ENCODE measurements at places on chromosomes 3 and 15.
A peak's percentile ranks its signal among the peaks of the same experiment; 100 is the strongest.

GRCh38 chr15:51726302-51727073 lies 11.0 kb downstream of the LYSMD2 start:
- DNase-seq = peak; percentile 93

DNA sequence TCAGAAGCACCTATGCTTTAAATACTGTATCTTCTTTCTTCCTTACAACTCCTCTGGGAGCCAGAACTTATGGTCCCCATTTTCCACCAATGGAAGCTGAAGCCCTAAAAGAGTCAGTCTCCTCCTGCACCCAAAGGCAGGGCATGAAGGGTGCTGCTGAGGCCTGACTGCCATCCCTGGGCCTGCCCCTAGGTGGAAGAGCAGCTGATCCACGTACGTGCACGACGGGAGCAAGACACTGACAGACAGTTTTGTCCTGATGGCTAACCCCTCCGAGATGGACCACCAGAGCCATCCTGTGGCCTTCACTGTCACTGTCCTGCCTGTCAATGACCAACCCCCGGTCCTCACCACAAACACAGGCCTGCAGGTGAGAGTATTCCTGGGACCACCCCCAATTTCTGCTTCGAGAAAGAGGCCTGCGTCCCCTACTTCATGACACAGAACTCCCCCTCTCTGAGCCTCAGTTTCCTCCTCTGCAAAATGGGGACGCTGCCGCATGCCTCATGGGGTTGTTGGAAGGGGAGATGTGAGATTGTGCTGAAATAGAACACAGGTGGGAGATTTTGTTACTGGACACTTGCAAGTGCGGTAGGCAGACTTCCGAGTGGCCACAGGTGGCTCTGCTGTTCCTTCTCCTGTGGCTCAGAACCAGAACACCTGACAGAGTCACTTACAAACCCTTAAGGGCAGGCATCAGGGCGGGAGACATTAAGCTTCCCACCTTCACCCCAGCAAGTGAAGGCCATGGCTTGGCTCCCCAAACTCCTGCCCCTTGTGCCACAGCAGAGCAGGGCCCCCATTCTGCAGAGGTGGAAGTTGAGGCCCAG lies 175.4 kb downstream of the TBC1D2B start:
- DNase-seq = no peak

- peak; percentile 99 for DNase-seq
Observed at GRCh38 chr15:33126559-33127290, 67.8 kb downstream of the FMN1 start.

- peak; percentile 29 for DNase-seq
Observed at GRCh38 chr15:93087825-93088199, 1.2 kb downstream of the RGMA start.

GRCh38 chr3:12138044-12138443 lies 20.7 kb downstream of the TIMP4 start:
- peak; percentile 55 for DNase-seq

DNA sequence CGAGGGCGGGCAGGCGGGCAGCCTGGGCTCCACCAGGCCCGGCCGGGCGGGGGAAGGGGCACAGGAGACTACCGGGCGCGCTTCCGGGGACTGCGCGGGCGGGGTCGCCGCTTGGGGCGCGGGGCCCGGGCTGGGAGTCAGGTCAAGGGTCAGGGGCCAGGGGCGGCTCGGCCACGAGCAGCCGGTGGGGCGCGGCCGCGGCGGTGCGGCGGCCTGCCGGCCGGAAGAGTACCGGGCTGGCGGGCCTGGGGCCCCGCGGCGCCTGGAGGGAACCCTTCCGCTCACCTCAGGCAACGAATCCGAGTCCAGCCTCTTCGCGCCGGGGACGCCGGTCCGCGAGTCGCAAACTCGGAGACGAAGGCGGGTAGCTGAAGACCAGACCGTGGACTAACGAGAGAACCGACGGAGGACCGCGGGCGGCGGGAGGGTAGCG lies 225 bp downstream of the RHOA start:
- DNase-seq = no peak

- DNase-seq = no peak
Observed at GRCh38 chr3:72768936-72769335, 79.3 kb downstream of the SHQ1 start.

- DNase-seq = no peak
Observed at GRCh38 chr3:139136469-139137202, 91.9 kb upstream of the PRR23C start.

DNA sequence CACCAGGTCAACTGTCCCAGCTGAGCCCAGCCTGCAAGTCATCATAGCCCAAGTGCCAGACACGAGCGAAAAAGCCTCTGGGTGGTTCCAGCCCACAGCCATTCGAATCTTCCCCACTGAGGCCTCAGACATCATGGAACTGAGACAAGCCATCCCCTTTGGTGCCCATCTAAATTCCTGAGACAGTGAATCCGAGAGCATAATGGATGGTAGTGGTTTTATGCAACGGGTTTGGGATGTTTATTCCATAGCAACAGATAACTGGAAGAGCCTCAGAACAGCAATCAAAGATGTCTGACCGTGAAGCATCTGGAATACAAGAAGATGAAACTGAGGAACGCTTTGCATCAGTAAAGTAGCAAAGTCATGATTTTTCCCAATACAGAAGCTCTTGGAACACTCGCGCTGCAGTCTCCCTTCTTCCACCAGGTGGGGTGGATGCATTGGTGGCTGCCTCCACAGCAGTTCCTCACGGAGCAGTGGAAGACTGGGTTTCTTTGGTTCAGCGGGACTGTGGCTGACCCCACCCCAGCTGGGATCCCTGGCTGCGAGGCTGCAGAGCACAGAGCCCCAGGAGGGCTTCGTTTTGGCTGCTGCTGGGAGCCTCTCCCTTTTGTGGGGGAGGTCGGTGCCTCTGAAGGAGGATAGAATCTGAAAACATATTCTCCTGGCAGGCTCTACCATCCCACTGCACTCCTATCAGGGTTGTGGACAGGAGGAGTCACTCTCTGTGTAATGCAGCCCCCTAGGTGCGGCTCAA lies 26.4 kb upstream of the PDE8A start:
- DNase-seq = peak; percentile 67

DNA sequence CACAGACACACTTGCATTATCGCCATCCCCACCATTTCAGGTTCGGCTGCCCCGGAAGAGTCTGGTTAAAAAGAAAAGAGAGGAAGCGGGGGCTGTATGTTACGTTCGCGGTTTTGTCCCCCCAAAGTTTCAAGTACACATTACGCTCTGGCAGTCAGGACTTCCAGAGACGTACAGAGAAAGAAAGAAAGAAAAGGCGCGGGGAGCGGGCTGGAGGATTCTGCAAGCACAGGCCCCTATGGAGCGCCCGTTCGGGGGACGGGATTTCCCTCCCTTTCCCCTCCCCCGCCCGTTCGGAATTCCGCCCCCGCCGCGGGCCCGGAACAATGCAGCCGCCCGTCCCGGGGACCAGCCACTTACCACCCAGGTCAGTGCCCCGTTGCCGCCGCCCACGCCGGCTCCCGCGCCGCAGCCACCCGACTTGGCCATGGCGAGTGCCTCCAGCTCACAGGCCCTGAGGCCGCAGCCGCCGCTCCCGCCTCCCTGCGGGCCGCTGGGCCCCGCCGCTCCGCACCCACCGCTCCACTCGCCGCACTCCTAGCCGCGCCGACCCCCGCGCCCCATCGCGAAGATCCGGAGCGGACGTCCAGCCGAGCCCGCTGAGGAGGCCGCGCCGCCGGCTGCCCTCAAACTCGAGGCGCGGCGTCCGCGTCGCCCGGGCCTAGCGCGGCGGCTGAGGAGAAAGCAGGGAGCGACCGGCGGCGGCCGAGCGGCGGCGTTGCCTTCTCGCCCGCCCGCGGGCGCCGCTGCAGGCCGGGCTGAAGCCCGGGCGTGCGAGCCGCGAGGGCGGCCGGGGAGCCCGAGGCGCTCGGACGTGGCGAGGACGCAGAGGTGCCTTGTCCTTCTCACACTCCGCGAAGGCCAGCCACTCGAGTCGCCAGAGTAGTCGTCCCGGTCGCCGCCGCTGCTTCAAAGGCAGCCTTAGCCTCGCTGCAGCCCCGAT lies 567 bp downstream of the TOP2B start:
- DNase-seq = peak; percentile 32

- no peak for DNase-seq
Observed at GRCh38 chr3:132198516-132198915, 118.7 kb upstream of the ACP3 start.

DNA sequence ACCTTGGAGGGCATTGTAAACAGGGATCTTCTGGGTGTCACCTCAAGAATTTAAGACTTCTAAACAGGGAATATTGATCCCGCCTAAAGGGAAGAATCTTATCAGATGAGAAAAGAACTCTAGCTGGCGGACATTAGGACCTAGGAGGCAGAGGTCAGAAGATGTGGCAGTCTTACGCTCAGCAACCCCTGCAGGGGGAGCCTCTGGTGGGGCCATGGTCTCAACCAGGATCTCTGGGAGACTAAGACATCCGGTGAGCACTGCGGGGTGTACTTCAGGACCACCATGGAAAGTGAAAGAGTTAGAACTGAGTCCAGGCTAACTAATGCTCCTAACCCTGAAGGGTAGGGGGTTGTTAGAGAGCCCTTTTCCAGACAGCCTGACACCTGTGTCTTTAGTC lies 295.2 kb downstream of the VGLL3 start:
- DNase-seq = no peak

- no peak for DNase-seq
Observed at GRCh38 chr15:62087671-62088352, 21.0 kb downstream of the C2CD4A start.

DNA sequence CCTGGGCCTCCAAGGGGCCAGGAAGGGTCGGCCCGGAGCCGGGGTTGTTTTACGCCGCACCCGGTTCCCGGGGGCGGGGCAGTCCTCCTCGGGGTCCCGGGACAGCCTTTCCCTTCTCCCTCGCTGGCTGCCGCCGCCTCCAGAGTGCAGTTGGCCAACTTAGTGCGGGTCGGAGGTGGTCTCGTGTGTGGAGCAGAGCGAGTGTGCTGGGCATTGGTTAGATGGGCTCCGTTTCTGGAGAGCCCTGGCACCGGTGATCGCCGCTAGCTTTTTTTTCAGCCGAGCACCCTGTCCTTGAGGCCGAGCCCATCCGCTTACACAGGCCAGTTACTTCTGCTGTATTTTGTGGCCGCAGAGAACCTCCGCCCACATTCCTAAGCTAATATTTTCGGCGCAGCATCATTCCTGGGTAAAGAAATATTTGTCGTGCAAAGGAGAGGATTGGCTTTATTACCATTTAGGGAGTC lies 585 bp downstream of the KIF23 start:
- peak; percentile 89 for DNase-seq

- no peak for DNase-seq
Observed at GRCh38 chr3:189342811-189343210, 171.0 kb downstream of the TPRG1 start.

GRCh38 chr3:50950591-50950990 lies 275.9 kb downstream of the DOCK3 start:
- DNase-seq = no peak

- DNase-seq = no peak
Observed at GRCh38 chr3:127064391-127065137, 81.6 kb downstream of the PLXNA1 start.

- peak; percentile 97 for DNase-seq
Observed at GRCh38 chr15:69305204-69305931, 6.7 kb downstream of the PAQR5 start.

- DNase-seq = no peak
Observed at GRCh38 chr15:64060716-64061115, 14.4 kb upstream of the DAPK2 start.

DNA sequence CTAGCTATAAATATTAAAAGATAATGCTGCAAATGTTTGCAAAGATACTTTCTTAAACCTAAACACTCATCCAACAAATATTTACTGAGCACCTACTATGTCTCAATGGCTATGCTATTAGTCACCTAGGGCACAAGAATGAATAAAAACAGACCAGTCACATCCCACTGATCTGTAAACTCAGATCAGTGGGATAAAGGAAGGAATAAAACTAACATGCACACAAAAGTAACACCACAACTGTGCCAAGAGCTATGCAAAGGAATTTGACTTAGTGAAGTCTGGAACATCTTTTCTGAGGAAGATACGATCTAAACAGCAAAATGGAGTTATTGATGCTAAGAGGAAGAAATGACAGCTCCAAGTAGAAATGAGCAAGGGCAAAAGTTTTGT lies 56.6 kb downstream of the CBLB start:
- peak; percentile 85 for DNase-seq

- DNase-seq = no peak
Observed at GRCh38 chr3:116886202-116886893, 176.8 kb downstream of the TUSC7 start.

DNA sequence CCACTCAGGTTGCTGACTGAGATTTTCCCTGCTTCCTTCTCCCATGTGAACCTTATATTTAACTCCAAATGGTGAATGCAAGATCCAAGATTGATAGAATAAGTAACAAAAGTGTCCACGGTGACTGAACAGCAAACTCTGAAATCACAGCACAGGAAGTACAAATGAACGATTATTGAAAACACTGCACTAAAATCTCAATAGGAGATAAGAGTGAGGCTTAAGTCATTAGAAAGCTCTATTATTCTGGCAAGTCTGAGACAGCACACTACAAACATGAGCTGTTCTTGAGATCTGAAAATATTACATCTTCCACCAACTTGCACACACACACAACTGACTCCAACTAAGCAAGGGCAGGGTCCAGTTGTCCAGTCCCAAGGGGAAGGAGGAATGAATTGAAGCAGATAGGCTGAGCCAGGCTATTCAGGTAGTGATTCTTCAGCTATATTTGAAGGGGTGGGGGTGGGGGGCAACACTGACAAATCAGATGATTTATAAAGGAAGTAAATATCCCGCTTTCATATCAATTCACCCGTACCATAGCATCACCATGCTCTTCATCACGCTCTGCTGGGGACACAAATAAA lies 2.9 kb downstream of the ZNF385D start:
- DNase-seq = no peak

DNA sequence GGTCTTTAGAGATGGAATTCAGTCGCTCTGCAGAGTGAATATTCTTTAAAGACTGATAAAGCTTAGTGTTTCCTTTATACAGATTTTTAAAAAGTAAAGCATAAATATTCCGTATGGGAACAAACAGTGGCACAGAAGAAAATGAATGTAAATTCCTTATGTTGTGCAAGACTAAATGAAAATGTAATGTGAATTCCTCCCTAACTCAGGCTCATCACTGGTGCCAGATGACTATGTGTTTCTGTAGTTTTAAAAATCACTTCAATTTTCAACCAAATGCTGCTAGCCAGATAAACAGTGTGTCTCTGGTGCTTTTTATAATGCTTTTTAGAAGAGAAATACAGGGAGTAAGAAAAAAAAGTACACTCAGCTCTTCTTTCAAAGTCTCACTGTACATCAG lies 154.8 kb upstream of the SNTN start:
- no peak for DNase-seq

DNA sequence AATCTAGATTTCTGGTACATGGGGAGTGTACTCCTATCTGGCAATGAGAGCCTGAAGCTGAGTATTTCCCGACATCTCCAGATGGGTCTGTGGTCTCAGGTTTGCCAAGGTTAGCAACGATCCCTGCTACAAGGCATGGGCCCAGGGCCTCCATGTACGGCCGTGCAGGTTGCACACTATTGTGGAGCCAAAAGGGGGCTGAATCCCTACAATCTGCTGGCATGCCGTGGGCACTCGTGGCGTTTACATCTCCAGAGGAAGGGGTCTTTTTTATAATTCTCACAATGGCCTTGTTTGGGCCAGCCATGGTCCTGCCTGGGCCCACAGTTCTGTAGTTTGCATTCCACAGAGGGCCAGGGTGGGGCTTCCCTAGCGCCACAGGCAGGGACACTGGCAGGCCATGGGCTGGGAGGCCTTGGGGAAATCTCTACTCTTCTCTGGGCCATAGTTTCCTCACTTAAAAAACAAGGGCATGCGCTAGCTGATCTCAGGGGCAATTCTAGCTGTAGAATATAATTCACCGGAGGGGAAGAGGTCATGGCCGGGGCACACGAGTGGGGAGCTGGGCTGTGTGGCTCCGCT lies 68.9 kb upstream of the TLE3 start:
- DNase-seq = no peak

GRCh38 chr3:8266730-8267131 lies 234.9 kb upstream of the LMCD1 start:
- DNase-seq = no peak

GRCh38 chr3:190338717-190339116 lies 16.5 kb upstream of the CLDN1 start:
- DNase-seq = peak; percentile 70
